ENCODE measurements at places on chromosomes 3 and 15.

DNA sequence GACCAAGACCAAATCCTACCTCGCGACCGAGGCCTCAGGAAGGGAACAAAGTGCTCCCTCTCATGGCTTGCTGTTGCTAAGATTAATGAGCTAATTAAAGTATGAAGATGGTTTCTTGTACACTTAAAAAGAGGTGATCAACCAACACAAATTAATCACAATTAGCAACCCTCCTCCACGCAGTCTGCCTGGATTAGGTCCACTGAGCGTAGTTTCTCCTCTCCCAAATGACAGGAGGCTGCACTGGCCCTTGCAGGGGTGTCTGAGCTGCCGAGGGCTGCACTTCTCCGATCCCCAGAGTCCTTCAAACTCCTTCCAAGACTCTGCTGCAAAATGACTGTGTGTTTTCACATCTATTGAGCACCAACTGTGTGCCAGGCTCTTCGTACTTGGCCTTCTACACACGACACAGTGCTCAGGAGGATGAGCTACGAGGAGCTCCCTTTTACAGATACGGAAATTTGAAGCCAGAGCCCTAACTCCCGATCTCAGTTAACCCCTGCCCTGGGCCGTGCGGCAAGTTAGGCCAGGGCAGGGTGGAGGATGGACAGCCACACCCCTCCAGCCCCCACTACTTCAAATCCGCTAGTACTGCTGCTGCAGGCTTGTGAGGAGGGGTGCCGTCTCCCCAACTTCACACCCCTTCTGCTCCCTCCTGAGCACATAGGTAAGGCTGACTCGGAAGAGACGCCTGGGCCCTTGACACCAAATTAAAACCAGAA is 101.0 kb upstream of the LINGO1 start:
- DNase-seq = no peak

- DNase-seq = no peak
These were observed 84.9 kb downstream of the EPHB1 start for GRCh38 chr3:134879990-134880389.

- DNase-seq = peak; percentile 84
These were observed at the start of the genes FOXL2 and FOXL2NB for GRCh38 chr3:138946663-138947494. TSS of gene FOXL2 (minus strand) at chr3:138947137. CDS start at chr3:138946722, 415 bp downstream. TSS of gene FOXL2NB (plus strand) at chr3:138947217. CDS start at chr3:138947365, 148 bp downstream.

- DNase-seq = no peak
These were observed 25.0 kb upstream of the RAD18 start for GRCh38 chr3:8988384-8988655.

- no peak for DNase-seq
These were observed 36.0 kb downstream of the THBS1 start for GRCh38 chr15:39616731-39617455.

DNA sequence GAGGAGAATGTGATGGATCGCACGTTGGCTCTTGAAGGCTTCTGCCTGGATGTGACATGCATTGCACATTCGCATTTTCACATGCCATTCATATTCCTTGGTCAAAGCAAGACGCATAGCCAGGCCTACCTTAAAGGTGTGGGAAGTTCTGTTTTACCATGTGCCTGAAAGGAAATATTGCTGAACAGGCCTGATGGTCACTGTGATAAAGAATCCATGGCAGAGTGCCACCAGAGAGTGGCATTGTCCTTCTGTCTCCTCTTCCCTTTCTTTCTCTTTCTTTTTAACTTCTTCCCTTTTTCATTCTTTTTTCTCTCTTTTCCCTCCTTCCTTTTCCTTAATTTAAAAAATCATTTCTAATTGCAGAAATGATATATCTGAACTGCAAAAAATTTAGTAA is 15.9 kb upstream of the MITF start:
- no peak for DNase-seq

GRCh38 chr15:72562878-72563277 is 88.7 kb downstream of the ARIH1 start:
- no peak for DNase-seq

GRCh38 chr3:13021141-13022114 is 51.8 kb downstream of the IQSEC1 start:
- DNase-seq = peak; percentile 38

- DNase-seq = peak; percentile 83
These were observed 33.4 kb upstream of the CHRM5 start for GRCh38 chr15:33934921-33935320.

DNA sequence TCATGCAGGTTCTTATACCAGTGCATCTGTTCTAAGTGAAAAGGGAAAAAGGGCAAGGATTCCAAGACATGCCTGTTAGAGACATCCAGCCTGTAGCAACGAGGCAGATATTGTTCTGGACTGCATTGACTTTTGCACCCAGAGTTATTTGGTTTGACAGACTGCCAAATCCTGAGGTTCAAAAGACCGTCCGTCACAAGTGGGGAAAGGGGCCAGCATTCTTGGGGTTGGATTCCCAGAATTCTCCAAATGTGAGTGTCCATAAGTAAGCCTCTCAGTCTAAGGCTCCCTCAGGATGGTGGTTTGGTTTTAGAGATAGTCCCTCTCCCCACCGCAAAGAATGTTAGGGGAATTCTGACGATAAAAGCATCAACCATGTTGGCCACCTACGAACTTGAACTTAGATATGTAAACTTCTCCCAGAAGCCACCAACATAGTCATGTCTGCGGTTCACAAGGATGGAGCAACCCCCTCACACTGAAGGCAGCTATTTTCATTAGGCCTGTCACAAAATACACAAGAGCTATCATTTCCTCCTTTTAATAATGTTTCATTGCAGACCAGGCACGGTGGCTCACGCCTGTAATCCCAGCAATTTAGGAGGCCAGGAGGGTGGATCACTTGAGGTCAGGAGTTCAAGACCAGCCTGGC is 13.6 kb upstream of the LACTB start:
- peak; percentile 100 for DNase-seq

DNA sequence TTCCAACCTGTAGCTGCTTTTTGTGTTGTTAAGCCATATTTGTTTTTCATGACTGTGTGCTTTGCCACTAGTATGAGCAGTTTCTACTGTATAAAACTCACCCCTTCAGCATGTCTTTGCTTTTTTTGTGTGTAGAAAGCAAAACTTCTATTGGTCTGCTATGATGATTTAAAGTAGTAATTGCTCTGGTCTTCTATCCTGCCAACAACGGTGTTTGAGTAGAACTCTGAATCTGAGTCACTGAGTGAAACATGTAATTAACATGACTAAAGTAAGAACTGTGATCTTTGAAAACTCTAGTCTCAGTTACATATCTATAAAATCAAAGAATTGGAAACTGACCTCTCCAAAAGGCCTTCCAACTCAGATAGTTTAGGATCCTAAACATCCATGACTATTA is 133.6 kb downstream of the TPRG1 start:
- DNase-seq = no peak

DNA sequence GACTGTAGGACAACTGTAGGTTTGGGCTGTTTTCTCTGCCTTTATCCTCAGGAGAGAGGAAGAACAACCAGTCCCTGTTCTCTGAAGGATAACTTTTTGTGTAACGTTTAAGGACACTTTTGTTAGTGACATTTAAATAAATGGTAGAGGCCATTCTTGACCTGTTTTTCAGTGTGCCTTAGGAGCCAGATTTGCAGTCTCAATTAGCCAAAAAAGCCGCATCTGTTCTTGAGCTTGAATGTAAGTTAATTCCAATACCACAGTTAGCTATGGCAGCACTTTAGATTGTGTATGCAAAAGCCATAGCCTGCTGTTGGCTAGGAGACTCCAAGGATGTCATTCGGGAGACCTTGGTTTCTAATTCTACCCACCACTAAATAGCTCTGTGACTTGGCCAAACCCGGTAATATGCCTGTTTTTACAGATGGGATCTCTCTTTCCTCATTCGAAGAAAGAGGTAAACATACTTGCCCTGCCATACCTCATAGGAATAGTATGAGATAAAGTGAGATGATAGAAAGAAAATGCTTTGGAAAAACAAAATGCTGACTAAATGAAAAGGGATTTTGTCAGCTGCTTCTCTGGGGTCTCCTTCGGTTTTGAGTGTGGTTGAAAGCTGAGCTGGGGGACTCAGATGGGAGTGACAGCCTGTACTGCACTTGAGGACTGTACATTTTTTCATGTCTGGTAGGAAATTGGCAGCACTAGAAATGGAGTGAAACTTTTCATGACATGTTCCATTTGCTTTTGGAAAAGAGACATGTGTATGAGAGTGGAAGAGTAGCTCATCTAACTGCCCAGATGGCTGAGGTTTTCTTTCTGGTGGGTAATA is 57.3 kb upstream of the ROPN1 start:
- DNase-seq = no peak

DNA sequence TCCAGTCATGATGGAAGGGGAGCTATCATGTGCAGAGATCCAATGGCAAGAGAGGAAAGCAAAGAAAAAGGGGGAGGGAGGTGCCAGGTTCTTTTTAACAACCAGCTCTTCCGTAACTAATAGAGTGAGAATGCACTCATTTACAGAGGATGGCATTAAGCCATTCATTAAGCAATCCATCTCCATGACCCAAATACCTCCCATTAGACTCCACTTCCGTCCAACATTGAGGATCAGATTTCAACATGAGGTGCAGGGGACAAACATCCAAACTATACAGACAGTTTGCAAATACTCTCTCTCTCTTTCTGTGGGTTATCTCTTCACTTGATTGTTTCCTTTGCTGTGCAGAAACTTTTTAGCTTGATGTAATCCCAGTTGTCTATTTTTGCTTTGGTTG is 21.2 kb downstream of the ZDHHC23 start:
- peak; percentile 5 for DNase-seq

GRCh38 chr15:29143293-29143692 is 126.3 kb downstream of the NSMCE3 start:
- DNase-seq = no peak

DNA sequence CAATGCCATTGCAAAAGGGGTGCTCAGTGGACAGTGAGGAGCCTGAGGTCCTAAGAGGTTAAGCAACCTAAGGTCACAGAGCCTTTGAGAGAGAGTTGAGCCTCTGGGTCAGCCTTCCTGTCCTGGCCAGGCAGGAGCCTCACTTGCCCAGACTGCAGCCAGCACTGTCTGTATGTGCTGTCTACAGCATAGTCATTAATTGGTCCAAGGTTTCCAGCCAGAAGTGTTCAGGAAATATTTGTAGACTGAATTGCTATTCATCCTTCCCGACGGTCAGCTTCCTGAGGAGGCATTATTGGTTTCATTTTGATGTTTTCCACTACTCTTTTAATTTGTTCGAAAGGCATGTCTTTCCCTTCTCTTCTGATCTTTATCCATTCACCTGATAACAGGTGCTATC is 8.1 kb downstream of the SEC13 start:
- DNase-seq = no peak

DNA sequence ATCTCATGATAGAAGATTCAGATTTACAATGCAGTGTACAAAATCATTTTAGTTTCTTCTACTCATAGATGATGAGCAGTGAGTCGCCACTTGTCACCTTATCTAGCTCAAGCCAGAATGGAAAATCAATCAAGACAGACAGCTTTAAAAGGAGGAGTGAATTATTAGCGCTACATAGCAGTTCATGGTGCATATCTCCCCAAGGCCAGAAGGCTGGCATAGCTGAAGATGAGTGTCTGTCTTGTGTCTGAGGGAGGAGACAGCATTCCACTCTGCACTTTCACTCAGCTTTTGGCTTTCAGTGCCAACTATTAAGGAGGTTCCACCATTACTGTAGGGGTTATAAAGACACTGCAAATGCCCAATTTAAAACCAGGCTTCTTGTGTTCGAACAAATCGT is 804.1 kb upstream of the LMCD1 start:
- DNase-seq = peak; percentile 3

GRCh38 chr3:190325923-190326322 is 3.7 kb upstream of the CLDN1 start:
- peak; percentile 73 for DNase-seq

DNA sequence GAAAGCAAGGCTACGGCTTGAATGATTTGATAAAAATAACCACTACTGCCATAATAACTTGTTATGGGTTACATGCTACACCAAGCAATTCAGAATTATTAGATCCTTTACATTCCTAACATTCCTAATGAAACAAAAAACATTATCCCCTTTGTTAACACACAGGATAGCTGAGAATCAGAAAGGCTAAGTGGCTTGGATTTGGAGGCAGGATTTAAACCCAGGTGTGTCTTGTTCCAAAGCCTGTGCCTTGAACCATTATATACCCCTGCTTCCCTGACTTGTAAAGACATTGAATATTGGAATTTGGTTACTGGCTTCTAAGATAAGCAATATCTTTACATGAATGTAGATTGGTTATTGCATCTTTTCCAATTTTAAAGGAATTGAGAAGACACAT is 417.1 kb upstream of the GOLIM4 start:
- no peak for DNase-seq

GRCh38 chr3:103712320-103713008 is 1277.6 kb downstream of the ZPLD1 start:
- DNase-seq = peak; percentile 44

GRCh38 chr3:147200545-147200944 is 205.8 kb downstream of the ZIC4 start:
- peak; percentile 52 for DNase-seq

DNA sequence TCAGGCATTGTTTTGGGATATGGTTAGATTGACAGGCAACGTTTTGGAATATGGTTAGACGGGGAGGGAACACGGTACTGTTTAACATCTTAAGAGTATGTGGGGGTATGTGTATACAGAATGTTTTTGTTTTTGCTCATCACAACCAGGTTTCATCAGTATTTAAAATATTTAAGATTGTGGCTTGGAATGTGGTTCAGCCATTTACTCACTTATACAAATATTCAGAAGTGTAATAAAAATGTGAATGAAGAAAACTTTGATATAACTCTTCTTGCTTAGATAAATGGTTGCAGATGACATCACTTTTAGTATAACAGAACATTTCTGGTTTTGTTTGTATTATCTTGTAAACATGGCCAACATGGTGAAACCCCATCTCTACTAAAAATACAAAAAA is 3.9 kb upstream of the PAK2 start:
- peak; percentile 32 for DNase-seq

GRCh38 chr15:38745626-38746025 is 181.0 kb upstream of the RASGRP1 start:
- no peak for DNase-seq

DNA sequence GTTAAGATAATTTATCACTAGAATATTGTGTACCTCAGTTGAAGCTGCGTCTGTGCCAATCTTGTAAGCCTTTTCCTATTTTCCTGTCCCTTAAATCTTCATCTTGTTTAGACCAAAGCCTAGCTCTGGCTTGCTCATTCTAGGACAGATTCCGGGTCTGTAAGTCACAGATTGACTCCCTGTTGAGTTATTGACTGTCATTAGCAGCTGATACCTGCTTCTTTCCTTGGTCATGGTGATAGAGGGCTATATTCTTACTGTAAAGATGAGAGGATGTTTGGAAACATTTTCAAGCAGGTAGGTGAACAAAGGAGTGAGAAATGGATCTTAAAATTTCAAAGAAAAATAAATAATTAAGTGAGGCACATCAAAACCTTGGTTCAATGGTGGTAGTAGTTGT is 200.2 kb downstream of the KCNH8 start:
- DNase-seq = no peak

DNA sequence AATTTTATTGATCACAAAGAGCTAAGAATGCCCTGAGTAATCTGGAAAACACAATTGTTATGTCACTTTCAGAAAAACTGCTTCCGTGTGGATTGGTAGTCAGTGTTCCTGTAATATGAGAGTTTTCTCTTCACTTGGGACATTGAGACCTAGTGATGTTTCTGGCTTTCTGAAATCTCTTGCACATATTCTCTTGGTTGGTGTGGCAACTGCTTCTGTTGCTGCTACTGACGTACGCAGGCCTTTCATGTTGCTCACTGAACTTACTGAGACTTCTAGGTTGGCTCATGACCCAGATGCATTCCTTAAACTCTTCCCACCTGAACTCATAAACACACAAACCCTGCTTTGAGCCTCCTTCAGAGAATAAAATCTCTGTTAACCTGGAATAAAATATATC is 175.0 kb upstream of the PFN2 start:
- DNase-seq = peak; percentile 65

Data from fibroblast of upper back skin (primary cell).